Activated CD4-positive, alpha-beta T cell treated with anti-CD3 and anti-CD28 coated beads for 1 hour (primary cell): ENCODE measurements at places on chromosomes 5 and 9.

DNA sequence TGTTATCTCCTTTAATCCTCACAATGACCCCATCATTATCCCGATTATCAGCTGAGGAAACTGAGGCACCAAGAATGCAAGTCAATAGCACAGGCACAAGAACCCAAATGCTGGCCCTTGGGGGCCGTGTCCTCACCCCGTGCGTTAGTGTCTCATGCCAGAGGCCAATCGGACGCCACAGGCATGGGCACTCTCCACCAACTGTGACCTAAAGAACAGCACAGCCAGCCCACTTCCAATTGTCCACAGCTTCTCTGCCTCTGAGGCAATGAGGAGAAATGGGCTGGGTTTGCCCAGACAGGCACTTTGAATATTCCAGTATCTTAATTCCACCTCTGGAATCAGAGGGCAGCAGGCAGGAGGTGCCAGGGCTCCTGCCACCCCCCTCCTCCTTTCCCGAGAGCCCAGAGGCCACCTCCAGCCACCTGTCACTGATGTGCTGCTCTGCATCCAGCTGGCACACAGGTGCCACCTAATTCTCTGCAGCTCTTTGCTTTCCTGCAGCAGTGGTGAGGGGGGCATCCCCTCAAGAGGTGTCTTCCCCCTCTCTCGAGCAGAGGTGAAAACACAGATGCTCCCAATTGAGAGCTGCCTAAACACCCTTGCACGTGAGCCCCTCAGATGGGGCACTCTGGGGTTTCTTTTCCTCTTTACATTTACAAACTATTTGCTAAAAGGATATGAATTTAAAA is 107.5 kb downstream of the ROR2 start:
- DNase-seq = no peak

- no peak for DNase-seq
These were observed 21.0 kb upstream of the CDK7 start for GRCh38 chr5:69213513-69214215.

DNA sequence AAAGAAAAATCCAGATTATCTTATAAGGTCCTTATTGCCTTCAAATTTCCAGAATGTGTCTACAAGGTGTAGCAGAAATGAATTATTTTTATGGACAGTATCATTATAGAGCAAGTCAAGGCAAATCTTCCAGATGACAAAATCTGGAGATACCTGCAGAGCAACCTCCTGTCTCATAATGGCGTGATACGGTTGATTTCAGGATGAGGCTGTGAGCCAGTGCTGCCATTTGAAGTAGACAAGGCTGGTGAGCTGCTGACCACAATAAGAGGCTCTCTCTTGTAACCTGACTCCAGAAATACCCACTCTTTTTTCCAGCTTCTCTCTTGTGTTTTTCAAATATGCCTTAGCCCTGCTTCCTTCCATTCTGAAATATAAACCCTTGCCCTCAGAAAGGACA is 108.2 kb downstream of the HTR1A start:
- DNase-seq = no peak

GRCh38 chr5:66888613-66889012 is 292.4 kb downstream of the MAST4 start:
- DNase-seq = no peak

- no peak for DNase-seq
These were observed 86.5 kb downstream of the ADGRV1 start for GRCh38 chr5:90645024-90645610.
